ENCODE measurements at places on chromosomes 6 and 20.

DNA sequence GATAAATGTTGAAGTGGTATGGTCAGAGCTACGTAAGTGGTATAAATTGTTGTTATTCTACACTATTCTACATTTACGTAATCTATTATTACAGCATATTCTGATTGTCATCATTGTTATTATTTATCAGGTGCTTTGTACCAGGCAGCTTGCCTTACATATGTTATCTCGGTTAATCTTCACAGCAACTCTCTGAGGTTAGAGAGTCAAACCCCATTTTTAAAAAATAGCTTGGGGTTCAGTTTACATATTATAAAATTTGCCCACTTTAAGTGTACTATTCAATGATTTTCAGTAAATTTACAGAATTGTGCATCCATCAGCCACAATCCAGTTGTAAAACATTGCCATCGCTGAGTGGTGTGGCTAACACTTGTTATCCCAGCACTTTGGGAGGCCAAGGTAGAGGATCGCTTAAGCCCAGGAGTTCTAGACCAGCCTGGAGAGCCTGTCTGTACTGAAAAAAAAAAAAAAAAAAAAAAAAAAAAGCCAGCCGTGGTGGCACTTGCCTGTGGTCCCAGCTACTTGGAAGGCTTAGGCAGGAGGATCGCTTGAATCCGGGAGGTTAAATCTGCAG is 35.5 kb downstream of the PPP1R16B start:
- H3K4me3 ChIP-seq: no peak overlapping the region
- H3K27me3 ChIP-seq: no peaks in the 10 kb centered on the region
- H3K36me3 ChIP-seq: peaks cover 9% of the 10 kb centered on the region
- DNase-seq: no peak

GRCh38 chr6:34018026-34018425 is 127.9 kb downstream of the GRM4 start:
- no peak overlapping the region for H3K27ac ChIP-seq
- DNase-seq: no peak
- no peaks in the 10 kb centered on the region for H3K36me3 ChIP-seq
- H3K4me1 ChIP-seq: no peaks in the 10 kb centered on the region
- no peak overlapping the region for H3K4me3 ChIP-seq

- no peak for DNase-seq
- peaks cover 29% of the 10 kb centered on the region for H3K4me1 ChIP-seq
- no peak overlapping the region for H3K4me3 ChIP-seq
Measured at GRCh38 chr20:49981218-49982071, 1.3 kb upstream of the SNAI1 start.

- H3K4me3 ChIP-seq: no peak overlapping the region
- DNase-seq: no peak
- H3K36me3 ChIP-seq: no peaks in the 10 kb centered on the region
- H3K4me1 ChIP-seq: no peaks in the 10 kb centered on the region
- H3K27ac ChIP-seq: no peak overlapping the region
Measured at GRCh38 chr6:17457956-17458355, 64.6 kb downstream of the CAP2 start.

DNA sequence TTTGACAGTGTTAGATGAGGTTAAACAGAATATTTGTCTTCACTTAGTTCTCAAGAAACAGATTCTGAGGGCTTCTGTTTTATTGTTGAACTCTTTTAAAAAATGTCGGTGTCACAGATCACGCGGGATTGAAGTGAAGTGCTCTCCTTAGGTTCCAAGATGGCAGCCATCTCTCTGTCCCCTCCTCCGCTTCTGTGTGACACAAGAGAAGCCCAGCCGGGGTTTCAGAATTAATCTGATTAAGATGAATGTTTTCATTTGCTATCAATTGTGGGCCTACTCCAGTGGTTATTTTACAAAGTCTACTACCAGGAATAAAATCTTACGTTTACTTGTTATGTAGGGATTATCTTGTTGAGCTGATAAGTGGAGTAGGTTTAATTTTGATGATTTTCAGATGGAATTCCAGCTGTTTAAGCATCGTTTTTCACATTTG is 10.9 kb downstream of the HIVEP1 start:
- H3K4me1 ChIP-seq: peaks cover 8% of the 10 kb centered on the region
- H3K27me3 ChIP-seq: no peaks in the 10 kb centered on the region
- no peak overlapping the region for H3K27ac ChIP-seq
- DNase-seq: no peak
- peaks cover 8% of the 10 kb centered on the region for H3K36me3 ChIP-seq

DNA sequence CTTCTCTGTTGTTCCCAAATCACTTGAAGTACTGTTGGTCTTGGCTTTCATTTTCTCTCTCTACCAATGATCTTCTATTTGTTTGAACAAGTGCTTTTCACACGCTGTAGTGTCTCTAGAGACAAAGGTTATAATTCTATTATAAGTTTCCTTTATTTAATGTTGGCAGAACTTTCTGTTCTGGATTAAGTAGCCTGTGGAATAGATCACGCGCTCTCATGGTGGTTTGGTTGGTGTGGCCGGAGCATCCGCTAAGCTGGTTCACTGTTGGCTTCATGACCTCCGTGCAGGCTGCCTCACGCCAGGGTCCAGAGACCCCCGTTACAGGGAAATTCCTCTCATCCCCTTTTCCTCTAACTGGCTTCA is 30.9 kb upstream of the KIF25 start:
- H3K4me3 ChIP-seq: no peak overlapping the region
- no peaks in the 10 kb centered on the region for H3K36me3 ChIP-seq
- no peak for DNase-seq
- H3K27ac ChIP-seq: no peak overlapping the region
- no peaks in the 10 kb centered on the region for H3K4me1 ChIP-seq

DNA sequence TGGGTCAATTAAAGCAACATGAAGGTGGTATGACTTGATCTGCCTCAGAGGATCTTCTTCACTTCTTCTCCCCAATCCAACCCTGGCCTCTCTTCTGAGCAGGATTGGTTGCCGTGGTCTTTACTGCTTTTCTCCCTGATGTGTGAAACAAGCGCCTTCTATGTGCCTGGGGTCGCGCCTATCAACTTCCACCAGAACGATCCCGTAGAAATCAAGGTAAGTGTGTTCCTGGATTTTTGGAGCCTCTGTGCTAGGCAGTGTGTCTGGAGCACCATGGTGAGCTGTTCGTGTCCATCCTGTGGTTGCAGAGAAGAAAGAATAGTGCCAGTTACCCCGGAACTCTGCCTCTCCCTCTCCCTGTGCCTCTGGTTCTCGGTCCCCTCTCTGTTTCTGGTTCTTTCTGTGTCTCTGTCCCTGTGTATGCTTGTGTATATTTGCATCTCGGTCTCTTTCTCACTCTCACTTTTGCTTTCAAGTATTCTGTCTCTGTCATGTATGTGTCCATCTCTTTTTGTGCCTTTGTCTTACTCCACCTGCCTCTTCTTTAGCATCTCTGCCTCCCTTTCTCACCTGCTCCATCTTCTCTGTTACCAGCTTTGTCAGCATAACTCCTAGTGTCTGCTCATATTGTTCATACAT is 23.5 kb downstream of the TM9SF4 start:
- no peak for DNase-seq
- no peaks in the 10 kb centered on the region for H3K4me1 ChIP-seq
- H3K27ac ChIP-seq: no peak overlapping the region
- peaks cover 4% of the 10 kb centered on the region for H3K36me3 ChIP-seq

- no peaks in the 10 kb centered on the region for H3K4me1 ChIP-seq
- no peak overlapping the region for H3K4me3 ChIP-seq
- no peak for DNase-seq
- no peaks in the 10 kb centered on the region for H3K36me3 ChIP-seq
Measured at GRCh38 chr20:40279390-40279789, 409.6 kb downstream of the MAFB start.

DNA sequence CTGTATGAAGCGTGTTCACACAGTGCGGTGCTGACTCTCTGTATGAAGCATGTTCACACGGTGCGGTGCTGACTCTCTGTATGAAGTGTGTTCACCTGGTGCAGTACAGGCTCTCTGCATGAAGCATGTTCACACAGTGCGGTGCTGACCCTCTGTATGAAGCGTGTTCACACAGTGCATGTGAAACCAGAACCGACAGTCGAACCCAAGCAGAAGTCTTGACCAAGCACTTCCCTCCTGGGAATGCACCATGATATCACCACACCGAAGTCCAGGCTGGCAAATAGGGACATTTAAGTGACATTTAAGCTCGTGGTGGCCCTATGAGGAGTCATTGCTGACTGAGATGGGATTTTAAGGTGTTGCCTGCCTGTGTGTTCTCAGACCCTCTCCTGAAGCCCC is 11.3 kb upstream of the SERPINB1 start:
- no peak overlapping the region for H3K4me3 ChIP-seq
- peaks cover 47% of the 10 kb centered on the region for H3K4me1 ChIP-seq
- DNase-seq: no peak
- no peaks in the 10 kb centered on the region for H3K36me3 ChIP-seq
- H3K27me3 ChIP-seq: no peaks in the 10 kb centered on the region
- no peak overlapping the region for H3K27ac ChIP-seq

DNA sequence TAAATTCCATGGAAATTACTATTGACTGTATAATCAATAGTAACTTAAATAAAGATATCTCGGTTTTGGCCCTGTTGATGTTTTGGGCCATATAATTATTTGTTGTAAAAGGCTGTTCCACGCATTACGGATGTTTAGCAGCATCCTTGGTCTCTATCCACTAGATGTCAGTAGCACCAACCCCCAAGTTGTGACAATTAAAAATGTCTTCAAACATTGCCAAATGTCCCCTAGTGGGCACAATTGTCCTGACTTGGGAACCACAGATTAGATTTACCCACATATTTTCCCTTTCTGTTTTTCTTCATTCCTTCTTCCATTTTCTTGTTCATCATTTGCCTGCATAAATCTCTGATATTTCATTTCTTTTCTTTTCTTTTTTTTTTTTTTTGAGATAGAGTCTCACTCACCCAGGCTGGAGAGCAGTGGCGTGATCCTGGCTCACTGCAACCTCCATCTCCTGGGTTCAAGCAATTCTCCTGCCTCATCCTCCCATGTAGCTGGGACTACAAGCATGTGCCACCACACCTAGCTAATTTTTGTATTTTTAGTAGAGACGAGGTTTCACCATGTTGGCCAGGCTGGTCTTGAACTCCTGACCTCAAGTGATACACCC is 13.6 kb upstream of the WFDC8 start:
- no peaks in the 10 kb centered on the region for H3K4me1 ChIP-seq
- H3K4me3 ChIP-seq: no peak overlapping the region
- DNase-seq: no peak
- H3K27me3 ChIP-seq: peaks cover 2% of the 10 kb centered on the region

- no peaks in the 10 kb centered on the region for H3K36me3 ChIP-seq
- DNase-seq: no peak
- H3K4me3 ChIP-seq: no peak overlapping the region
- no peaks in the 10 kb centered on the region for H3K4me1 ChIP-seq
- no peaks in the 10 kb centered on the region for H3K27me3 ChIP-seq
Measured at GRCh38 chr20:12838261-12838866, 170.4 kb upstream of the SPTLC3 start.

GRCh38 chr6:41002168-41002567 is 36.9 kb downstream of the UNC5CL start:
- no peaks in the 10 kb centered on the region for H3K36me3 ChIP-seq
- no peaks in the 10 kb centered on the region for H3K27me3 ChIP-seq
- no peak for DNase-seq
- H3K4me1 ChIP-seq: no peaks in the 10 kb centered on the region

DNA sequence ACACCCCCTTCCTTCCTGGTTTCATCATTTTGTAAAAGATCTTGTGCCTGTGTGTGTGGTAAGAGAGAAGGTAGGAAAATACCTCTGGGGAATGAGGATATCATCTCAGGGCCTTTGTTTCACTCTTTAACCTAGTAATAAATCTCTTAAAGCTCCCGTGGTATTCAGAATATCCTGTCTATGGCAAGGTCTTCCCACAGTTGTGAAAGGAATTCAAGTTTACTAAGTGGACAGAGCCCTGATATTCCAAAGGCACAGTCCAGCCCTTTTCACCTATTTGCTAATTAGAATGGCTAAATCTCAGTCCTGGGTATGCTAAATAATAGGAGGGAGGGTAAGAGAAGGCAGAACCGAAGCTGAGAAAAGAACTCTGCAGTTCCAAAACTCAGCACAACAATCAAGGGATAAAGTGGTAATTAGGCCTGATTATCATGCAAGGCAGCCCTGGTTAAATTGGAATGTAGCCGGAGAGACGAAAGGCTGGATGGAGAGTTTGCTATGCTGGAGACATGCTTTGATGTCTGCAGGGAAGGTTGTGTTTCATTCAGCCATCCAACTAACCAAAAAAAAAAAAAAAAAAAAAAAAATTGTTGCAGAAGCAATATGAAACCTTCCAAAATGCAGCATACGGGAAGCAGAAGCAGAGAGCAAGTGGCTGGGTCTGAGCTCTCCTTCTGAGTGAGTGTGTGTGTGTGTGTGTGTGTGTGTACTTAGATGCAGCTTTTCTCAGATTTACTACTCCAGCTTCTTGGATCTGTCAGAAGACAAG is 28.5 kb upstream of the PIM1 start:
- DNase-seq: no peak
- no peak overlapping the region for H3K4me3 ChIP-seq
- H3K27ac ChIP-seq: peak overlapping the region; percentile 3
- H3K4me1 ChIP-seq: no peaks in the 10 kb centered on the region
- H3K27me3 ChIP-seq: no peaks in the 10 kb centered on the region
- no peaks in the 10 kb centered on the region for H3K36me3 ChIP-seq

DNA sequence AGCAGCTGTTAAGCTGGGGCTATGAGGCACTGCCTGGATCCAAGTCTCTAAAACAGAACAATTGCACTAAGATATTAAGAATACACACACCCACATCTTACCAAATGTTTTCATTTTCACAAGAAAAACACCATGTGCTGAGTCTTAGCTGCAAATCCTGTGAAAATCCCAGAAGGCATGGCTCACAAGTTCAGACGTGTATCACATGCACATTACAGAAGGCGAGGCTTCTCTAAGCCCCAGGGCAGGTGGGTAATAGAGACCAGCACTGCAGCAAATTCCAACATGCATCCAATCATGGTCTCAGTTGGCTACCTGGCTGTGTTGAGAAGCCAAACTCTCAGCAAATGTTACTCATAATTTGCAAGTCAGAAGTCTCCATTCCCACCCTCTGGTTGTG is 16.2 kb upstream of the CST3 start:
- H3K27me3 ChIP-seq: no peaks in the 10 kb centered on the region
- H3K4me3 ChIP-seq: no peak overlapping the region
- H3K27ac ChIP-seq: no peak overlapping the region
- DNase-seq: no peak
- no peaks in the 10 kb centered on the region for H3K4me1 ChIP-seq

DNA sequence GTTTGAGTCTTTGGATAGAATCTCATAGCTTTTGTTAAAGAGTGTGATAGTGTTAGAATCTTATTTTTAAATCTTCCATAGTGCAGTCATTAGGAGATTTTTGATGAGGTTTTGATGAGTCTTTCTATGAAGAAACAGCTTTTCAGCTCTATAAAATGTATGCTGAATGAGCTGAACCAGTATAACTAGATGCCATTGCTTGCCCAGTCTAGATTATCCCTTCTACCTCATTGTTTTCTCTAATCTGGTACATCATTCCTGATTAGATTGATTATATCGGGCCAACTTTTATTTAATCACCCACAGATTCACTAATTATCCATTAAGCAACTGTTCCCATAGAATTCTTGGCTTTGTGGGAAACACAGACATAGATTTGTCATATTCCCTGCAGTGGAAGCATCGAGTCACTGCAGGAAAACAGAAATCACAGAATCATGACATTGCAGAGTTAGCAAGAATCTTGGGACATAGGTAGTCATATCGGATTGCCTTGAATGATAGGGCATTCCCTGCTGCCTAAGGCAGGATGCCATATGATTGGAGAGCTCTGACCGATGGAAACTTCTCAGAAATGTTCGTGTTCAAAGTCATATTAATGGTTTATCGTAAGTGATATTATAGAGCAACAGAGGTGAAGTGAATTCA is 882.7 kb upstream of the FLRT3 start:
- no peaks in the 10 kb centered on the region for H3K27me3 ChIP-seq
- no peaks in the 10 kb centered on the region for H3K4me1 ChIP-seq
- no peak for DNase-seq
- H3K27ac ChIP-seq: no peak overlapping the region

All from T-cell (primary cell).